ENCODE measurements at places on chromosomes 1 and 21.
A peak's percentile ranks its signal among the peaks of the same experiment; 100 is the strongest.

- DNase-seq: peak; percentile 90
Measured at GRCh38 chr21:26842974-26843932, 2.0 kb downstream of the ADAMTS1 start.

DNA sequence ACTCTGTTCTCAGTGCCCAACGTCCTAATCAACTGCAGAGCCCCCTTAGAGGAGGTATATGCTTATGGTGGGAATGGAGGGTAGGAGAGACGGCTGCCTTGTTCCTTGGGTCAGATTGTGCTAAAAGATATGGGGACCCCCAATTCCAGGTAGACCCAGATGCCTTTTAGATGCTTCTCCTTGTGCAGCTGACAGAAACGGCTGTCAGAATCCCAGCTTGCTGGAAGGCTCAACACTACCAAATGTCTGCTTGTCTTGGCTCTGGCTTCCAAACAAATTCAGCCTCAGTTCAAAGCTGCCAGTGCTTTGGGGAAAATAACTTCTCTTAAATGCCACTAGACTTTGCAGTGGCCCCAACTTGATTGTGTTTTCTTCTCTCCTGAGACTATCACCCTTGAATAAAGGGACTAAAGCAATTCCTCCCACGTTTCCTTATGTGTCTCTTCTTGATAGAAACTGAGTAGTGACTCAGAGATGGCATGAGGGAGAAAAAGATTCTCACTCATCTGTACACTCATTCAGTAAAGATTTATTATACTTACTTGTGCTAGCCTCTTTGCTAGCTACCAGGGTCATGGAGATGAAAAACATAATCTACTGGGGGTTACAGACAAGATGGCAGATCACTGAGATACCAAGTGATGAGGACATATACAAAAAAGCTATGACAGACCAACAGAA lies 3.4 kb upstream of the RNF19B start:
- DNase-seq: no peak

- no peak for DNase-seq
Measured at GRCh38 chr1:17270891-17271765, 22.2 kb downstream of the PADI3 start.

GRCh38 chr1:223710179-223711133 lies 1.9 kb upstream of the CAPN2 start:
- no peak for DNase-seq

GRCh38 chr1:78419309-78419708 lies 71.5 kb upstream of the PTGFR start:
- DNase-seq: no peak

- no peak for DNase-seq
Measured at GRCh38 chr1:97869441-97869840, 51.4 kb downstream of the DPYD start.

DNA sequence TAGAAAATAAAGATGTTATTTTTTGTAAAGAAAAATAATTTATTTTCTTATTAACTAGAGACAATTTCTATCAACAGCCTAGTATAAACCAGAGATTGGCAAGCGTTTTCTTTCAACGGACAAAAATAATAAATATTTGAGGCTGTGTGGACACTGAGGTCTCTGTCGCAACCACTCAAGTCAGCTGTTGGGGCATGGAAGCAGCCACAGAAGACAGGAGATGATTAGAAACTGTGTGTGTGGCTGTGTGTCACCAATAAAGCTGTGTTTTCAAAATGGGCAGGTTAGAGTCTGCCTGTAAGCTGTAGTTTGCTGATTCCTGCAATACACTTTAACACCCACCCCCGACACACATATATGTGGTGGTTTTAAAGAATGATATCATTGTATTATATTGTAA lies 200.6 kb upstream of the HMCN1 start:
- DNase-seq: no peak

DNA sequence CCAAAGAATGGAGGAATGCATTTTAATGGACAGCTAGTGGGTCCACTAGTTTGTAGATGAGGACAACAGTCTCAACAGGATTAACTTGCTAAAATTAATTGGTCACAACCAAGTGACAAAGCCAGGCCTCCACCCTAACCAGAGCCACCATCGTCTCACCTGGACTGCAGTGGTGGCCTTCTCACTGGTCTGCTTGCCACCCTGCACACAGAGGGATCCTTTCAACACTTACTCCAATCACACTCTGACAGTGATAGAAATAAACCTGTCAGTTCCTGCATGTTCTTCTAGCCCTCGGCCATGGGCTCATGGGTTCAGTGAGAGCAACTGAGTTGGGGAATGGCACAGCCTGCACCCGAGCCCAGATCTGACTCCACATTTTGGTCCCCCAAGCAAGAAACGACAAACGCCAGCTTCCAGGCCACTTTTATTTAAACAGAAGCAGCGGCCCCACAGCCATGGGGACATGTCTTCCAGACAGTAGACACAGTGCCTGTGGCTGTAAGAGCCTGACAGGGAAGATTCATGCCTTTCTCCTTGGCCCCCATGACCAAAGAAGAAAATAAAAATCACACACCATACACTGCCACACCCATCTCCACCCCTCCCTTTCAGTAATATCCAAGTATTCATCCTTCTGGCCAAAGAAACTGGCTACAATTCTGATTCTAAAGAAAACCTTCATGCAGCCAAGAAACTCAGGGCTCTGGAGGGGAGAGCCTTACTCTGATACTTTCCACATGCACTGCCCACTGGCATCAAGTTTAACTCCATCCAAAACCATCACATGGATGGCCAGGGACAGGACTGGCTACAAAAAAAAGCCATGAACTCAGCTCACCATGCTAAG lies 37.6 kb downstream of the DHCR24 start:
- no peak for DNase-seq

Measured in non-pigmented ciliary epithelial cell (primary cell).